ENCODE measurements at places on chromosomes 5 and 9.

DNA sequence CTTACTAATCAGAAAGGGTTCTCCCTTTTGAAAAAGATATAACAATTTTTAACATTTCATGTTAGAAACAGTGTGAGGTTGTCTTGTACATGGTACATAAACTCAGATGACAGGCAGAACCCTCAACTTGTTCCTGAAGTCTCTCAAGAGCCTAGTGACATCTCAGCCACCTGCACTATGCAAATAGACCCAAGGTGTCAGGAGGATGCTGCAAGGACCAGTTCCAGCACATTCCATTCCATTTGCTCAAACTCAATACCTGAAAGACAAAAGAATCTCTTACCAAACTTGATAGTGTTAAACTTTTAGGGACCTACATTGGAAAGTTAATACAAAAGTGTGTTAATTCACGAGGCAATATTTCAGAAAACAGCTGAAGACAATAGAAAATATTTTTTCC lies 544.6 kb downstream of the CETN3 start:
- no peak for DNase-seq

DNA sequence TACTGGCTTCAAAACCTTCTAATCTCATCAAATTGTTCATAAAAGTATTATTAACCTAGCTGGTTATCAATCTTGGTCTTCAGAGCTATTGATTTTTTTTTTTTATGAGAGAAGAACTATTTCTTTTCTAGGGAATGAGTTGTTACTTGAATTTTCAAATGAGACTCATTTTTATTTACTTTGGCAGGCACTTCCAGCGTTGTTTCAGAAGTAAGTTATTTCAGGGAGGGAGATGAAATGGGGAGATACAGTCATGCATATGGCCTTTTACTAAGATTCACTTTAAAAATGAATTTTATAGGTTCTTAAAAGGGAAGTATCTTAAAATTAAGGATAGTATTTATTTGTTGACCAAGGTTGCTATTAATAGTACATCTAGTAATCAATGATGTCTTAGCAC lies 129.6 kb downstream of the IZUMO3 start:
- no peak for DNase-seq

GRCh38 chr5:57774439-57774838 lies 291.8 kb upstream of the ACTBL2 start:
- no peak for DNase-seq

- DNase-seq: no peak
These were observed 37.1 kb upstream of the NR3C1 start for GRCh38 chr5:143440448-143441115.

GRCh38 chr5:54702470-54702869 lies 184.9 kb downstream of the SNX18 start:
- DNase-seq: no peak

GRCh38 chr5:525916-526315 lies 1.7 kb upstream of the SLC9A3 start:
- DNase-seq: no peak

GRCh38 chr5:57987552-57987951 lies 472.3 kb downstream of the PLK2 start:
- DNase-seq: no peak

- DNase-seq: no peak
These were observed 330.6 kb downstream of the ACTL7B start for GRCh38 chr9:108525186-108525585.

- DNase-seq: peak; percentile 13
These were observed 240.5 kb downstream of the CETN3 start for GRCh38 chr5:90169078-90169477.

DNA sequence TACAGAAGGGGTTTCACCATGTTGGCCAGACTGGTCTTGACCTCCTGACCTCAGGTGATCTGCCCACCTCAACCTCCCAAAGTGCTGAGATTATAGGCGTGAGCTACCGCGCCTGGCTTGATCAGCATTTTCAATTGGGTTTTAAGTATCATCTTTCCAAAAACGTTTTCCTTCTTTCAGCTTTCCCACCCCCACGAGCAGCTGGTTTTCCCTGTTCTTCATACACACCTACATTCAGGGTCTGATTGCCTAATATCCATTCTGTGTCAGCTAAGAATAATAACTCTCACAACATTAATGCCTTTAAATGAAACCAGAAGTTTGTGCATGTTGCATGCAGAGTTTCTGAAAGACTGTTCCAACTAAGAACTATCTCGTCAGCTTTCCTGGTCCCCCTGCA lies 38.3 kb downstream of the RFK start:
- no peak for DNase-seq

DNA sequence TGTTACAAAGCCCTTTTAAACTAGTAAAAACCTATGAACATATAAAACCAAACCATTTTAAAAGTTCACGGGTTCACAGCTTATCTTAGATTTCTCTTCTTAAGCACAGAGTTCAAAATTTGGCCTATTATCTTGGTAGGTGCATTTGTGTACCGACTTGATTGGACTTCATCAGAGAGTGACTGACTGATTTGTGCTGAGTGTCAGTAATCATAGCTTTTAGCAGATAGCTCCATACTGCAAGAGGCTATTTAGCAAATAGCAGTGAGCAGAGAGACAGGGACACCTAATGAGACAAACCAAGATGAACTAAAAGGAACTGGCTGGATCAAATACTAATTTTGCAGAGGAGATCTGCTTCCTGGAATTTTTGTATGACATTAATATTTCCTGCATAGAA lies 274.5 kb downstream of the PRR16 start:
- DNase-seq: no peak

GRCh38 chr5:132301344-132302271 lies 7.4 kb downstream of the SLC22A4 start:
- no peak for DNase-seq

DNA sequence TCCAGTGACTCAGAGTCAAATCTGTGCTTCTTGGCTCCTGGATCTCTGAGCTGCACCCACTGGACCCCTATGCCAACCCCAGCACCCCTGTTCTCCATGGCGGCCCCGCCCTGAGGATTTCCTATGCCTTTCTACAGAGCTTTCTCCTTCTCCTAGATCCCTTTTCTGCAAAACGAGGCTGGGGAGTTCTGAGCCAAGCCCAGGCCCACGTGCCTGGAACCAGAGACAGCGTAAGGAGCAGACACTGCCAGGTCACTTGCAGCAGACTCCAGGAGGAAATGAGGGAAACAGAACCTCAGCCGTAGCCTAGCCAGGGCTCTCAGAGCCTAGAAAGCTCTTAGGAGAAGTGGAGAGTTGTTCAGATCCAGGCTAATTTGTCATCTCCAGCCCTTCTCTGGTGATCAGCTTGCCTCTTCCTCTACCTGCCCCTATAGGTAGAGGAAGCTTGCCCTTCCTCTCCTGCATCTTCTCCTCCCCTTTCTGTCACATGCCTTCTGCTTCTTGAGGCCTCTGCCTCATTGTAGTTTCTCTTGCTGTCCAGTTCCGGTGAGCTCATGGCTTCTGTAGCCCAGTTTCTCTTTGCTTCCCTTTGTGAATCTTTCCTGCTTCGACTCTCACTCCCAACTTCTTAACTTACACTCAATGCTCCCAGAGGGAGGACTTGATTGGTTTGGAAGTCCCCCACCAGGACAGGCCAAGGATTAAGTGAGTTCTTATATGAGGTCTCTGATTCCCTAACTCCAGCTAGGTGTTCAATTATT lies 163.4 kb downstream of the RGS3 start:
- DNase-seq: peak; percentile 40

DNA sequence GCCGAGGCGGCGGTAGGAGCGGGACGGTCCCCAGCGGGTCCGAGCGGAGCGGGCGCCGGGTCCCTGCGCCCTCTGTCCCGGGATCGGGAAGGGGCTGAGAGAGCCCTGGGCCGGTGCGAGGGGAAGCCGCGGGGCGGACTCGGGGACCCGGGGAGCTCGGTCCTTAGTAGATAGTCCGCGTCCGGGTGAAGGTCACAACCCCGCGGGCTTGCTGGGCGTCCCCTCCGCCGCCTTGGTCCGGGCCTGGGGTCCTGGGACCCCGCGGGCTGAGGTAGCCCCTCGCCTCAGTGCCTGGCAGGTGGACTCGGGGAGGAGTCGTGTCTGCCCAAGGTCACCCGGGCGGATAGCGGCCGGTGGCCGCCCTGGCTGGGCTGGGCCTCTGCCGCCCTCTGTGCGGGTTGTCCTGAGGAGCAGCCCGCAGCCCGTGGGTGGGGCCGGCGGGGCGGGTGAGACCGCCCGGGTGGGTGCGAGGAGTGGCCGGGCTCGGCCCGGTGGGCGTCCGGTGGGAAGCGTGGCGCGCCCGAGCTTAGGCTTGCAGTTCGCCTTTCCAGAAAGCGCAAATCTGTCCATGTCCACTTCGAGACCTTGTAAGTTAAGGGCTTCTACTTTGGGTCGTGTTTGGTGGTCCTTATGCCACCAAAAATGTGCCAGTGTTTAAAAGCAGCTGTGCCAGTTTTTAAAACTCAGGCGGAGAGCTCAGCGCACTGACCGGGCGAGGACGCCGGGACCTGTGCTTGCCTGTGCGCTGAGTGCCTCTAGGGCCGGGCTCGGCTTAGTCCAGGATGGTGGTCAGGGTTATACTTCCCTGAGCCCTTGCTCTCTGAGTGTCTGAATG lies 554 bp downstream of the SDHA start:
- no peak for DNase-seq

GRCh38 chr9:121348221-121348620 lies 21.8 kb downstream of the STOM start:
- no peak for DNase-seq

DNA sequence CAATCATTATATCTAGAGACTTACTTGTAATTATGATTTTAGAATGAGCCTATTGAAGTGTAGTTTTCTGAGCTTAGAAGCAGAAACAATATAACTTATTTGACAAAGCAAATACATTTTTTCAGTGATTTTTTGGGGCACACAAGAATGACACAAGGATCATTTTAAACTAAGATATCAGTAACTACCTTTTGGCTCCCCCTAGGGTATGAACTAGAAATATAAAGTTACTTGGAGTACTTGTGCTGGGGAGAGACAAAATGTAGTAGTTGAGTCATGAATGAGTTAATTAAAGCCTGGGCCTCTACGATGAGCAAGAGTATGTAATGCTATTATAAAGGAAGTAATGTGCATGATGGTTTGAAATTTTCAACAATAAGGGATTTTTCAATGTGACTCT lies 1244.1 kb upstream of the ACO1 start:
- DNase-seq: no peak

GRCh38 chr5:95725071-95725820 lies 5.9 kb upstream of the RHOBTB3 start:
- no peak for DNase-seq

DNA sequence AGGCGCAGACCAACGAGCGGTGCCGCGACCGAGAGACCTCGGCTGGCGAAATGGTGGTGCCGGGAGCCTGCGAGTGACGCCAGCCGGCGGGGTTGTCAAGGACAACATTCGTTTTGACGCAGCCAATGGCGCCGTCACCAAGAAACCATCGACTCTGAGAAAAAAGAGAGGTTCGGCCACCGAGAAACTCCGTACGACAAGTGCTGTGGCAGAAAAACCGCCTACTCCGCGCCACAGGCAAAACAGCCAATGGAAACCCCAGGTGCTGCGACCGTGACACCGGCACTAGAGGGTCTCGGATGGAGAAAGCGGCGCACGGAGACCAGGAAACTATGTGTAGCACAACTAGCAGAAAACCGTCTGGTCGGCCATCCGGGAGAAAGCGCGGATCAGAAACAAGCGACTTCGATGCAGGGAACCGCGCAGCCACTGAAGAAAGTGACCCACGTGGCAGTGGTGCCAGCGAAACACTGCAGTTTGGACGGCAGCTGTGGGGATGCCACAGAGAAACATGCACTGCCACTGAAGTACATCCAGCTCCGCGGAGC lies 88.8 kb downstream of the ANXA2R start:
- DNase-seq: no peak

- DNase-seq: no peak
These were observed 390.3 kb downstream of the PDE4D start for GRCh38 chr5:59503220-59503619.

DNA sequence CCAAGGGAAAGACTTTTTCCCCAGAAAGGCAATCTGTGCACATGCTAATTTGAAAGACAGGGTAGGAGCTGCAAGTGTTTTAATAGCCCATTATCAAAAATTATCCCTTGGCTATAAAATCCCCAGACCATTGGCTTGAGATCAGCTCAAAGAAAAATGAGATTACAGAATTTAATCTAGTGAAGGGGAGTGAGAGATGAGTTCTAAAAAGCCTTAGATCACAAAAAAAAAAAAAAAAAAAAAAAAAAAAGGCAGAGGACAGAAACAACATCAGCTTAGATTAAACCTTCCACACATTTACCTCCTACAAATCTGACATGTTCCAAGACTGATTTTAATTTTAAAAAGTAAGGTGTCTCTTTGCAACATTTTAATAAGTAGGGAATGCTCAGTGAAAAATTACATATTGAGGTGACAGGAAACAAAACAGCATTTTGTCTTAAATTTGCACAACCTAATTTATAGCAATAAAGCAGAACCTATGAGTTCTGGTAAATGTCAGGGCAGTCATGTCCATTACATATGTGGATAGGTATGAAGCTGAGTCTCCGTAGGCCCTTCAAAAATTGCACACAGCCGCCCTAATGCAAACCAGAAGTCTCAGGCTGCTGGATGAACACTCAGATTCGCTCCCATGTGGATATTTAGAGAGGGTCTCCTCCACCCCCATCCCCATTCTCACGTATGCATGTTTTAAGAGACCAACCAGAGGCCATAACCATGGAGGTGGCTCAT lies 43.4 kb downstream of the NFIB start:
- DNase-seq: no peak

DNA sequence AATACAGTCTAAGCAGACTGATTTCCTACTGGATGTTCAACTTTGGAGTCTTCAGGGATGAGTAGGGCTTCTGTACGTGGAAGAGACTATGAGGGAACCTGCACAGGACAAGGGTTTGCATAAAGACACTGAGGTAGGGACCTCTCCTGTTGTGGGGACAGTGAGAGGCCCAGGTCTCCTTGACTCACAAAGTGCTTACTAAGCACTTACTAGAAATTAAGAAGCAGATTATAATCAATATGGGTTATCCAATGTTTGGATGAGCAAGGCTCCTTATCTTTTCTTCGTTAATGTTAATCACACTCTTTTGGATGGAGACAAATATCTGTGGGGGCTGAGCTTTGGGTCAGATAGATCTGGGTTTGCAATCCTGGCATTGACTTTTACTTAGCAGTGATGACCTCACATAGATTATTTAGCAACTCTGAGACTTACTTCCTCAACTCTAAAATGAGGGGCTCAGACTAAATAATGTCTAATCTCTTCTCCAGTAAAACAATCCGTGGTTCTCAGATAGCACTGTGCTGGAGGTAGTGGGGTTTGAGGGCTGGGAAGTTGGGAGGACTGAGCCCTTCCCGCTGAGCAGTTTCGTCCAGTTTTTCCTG lies 45.9 kb downstream of the PDCD1LG2 start:
- DNase-seq: no peak

- DNase-seq: no peak
These were observed 405.6 kb downstream of the BRINP1 start for GRCh38 chr9:118963674-118964073.

DNA sequence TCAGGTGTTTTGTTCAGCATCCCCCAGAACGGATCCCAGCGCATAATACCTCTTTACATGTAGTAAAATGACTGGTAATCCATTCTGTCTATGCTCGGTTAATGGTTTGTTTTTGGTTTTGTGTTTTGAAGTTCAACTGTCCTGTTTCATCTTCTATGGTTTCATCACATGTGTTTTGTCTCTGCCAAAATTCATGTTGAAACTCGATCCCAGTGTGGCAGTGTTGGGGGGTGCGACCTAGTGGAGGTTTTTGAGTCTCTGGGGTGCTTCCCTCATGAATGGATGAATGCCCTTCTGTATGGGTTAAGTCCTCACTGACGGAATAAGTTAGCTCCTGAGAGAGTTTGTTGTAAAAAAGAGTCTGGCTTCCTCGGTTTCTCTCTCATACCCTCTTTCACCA lies 317.4 kb downstream of the KDM4C start:
- DNase-seq: no peak
